ENCODE measurements at places on chromosomes 16 and 17. TPM values are rescaled to one million over a fixed set of nuclear protein-coding genes. Genes with fewer than 3 reads are reported as not detected.

DNA sequence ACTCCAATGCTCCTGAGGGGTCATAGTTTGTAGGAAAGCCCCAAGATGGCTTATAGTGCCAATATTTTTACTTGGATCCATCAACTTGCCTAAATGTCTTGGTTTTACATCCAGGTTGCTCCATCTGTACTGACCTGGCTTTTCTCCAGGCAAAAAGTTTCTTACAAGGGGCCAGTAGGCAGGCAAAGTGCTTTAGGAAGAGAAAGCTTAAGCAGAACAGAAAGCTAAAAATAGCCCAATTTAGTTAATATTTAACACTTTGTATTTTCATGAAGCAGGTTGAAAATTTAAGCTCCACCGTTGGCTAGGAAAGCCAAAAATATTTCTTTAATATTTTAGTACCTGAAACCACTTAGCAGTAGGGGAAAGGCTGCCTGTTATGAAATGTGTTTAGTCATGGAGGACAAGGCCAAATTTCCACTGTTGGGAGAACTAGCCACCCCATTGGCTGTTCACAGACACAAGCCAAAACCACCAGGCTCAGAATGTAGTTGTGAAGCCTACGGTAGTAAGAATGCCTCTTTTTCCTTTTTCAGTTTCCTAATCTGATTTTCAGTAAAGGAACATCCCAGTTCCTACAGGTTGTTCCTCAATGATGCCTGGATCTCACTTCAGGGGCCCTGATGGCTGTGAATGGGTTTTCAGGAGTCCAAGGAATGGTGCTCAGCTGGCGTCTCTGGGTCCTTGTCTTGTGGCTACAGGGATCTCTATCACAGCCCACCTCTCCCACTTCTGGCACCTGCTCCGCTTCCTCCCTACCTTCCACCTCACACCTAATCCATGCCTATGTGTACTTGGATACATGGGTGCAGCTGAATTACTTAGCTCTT, 324.8 kb downstream of the PMP22 start:
- no peak for DNase-seq

- no peak for DNase-seq
Measured at GRCh38 chr16:62014319-62014923, 21.8 kb downstream of the CDH8 start.

DNA sequence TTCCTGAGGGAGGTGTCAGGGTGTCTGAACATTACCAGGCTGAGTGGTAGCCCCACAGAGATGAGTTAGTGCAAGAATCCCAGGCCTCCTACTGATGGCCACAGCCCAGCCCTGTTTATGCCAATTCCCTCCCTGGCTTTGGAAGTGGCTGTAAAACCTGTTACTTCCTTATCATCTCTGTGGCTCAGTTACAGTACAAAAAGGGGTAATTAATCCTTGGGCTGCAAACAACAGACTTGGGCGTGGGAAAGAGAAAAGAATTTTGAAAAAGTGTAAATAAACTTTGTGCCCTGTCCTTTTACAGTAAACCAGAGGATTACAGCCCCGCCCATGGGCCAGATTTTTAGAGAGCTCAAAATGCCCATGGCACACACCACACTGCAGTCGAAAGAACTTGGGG, 73.1 kb upstream of the AXIN2 start:
- DNase-seq: no peak

DNA sequence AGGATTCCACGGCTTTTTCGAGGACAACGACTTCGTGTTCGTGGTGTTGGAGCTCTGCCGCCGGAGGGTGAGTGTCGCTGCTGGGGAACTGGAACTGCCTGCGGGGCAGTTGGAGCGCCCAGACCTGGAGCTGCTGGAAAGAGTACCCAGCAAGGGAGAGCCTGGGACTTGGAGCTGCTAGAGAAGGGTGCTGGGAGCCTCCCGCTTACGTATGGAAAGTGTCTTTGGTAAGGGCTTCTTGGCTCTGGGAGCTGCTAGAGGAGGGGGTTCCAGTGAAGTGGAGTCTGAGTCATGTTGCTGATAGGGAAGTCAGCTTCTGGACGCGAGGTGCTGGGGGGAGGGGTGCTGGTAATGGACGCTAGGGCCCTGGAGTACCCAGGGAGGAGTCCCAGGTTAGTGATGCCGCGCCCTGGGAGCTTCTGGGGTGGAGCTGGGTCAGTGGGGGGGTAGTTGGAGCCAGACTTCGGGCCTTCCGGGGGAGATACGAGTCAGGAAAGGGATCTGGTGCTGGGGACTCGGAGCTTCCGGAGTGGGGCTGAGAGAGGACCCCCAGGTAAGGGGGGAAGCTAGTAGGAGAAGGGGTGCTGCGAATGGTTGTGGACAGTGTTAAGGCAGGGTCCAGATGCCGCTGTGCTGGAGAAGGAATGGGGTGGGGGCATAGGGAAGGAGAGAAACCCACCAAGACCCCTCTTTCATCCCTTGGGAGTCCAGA, 741 bp downstream of the PLK1 start:
- peak; percentile 50 for DNase-seq

DNA sequence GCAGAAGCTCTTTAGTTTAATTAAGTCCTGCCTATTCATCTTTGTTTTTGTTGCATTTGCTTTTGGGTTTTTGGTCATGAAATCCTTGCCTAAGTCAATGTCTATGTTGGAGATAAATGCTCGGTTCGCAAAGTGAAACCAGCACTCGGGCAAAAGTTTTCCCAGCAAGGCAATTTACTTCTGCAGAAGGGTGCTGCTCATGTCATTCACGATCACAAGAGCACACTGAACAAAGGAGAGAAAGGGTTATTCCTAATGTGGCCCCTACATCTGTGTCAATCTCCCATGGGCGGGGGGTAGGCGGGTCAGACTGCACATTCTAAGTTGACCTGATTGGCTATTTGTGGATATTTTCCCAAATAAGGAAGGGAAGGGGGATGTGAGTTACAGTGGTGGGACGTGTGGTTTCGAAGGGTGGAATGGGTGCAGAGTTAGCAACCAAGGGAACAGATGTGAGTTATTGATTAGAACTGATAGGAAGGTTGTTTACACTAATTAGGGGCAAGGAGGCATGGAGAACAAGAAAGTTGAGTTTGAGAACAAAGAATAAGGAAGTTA, 23.0 kb downstream of the ATF7IP2 start:
- DNase-seq: no peak

GRCh38 chr16:89026121-89026612, 49.2 kb upstream of the CBFA2T3 start:
- DNase-seq: no peak

DNA sequence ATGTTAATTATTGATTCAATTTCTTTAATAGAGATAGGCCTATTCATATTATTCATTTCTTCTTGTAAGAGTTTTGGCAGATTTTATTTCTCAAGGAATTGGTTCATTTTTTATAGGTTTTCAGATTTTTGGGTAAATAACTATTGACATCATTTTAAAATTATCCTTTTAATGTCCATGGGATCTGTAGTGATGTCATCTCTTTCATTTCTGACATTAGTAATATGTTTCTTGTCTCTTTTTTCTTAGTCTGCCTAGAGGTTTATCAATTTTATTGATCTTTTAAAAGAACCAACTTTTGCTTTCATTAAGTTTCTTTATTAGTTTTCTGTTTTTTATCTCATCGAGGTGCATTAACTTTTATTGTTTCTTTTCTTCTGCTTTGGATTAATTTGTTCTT, 162.6 kb downstream of the FTO start:
- no peak for DNase-seq

DNA sequence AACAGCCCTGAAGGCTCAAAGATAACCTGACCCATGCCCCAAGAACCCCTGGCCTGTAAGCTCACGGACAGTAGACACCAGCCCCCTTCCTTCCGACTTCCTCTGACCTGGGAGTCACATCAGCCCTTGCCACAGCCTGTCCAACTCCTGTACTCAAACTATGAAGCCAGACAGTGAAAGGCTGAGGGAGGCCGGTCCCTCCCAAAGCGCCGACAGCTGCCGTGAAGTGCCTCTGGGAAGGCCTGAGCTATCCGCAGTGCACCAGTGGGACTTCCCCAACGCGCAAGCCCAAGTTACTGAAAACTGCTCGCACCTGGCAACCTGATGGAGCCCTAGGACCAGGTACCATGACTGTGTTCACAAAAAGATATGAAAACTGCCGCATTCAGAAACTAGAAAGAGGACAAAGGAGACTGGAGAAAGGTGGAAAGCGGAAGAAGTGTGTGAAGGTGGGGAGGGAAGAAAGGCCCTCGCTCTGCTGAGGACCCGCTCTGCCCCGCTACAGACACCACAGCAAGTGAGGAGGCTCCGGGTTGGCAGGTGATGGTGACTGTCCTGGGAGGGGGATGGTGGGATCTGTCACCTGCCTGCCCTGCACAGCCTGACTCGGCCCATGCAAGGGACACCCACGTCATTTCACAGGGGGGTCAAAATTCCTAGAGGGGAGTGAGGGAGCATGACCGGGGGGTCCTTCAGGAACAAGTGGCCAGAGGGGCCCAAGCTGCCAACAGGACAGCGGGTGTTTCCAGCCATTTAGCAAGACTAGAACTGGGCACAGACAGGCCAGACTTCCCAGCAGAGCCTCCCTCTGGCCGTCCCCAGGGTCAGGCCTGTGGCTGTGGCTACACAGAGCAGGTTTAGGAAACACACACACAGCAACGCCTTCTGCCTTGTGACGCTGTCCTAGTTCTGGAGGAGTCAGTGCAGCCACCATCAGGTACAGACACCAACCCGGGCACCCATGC, 13.1 kb upstream of the TRAP1 start:
- no peak for DNase-seq

DNA sequence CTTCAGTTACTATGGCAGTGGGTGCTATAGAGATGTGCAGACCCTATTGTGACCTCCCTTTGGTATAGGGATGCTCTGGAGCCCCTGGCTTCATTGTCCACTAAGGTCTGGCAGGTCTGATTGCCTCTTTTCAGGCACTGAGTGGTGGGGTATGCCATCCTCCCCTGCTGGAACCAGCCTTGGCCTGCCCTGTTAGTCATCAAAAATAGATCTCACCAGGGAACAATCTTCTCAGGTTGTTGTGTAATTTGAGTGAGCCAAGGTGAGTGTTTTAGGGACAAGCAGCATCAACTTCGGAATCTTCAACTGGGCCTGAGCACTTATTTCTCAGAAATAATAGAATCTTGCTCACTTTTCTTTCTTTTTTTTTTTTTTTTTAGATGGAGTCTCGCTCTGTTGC, 19.6 kb downstream of the HMOX2 start:
- no peak for DNase-seq

The SMPD3 gene
- total RNA-seq: 1.4 TPM

DNA sequence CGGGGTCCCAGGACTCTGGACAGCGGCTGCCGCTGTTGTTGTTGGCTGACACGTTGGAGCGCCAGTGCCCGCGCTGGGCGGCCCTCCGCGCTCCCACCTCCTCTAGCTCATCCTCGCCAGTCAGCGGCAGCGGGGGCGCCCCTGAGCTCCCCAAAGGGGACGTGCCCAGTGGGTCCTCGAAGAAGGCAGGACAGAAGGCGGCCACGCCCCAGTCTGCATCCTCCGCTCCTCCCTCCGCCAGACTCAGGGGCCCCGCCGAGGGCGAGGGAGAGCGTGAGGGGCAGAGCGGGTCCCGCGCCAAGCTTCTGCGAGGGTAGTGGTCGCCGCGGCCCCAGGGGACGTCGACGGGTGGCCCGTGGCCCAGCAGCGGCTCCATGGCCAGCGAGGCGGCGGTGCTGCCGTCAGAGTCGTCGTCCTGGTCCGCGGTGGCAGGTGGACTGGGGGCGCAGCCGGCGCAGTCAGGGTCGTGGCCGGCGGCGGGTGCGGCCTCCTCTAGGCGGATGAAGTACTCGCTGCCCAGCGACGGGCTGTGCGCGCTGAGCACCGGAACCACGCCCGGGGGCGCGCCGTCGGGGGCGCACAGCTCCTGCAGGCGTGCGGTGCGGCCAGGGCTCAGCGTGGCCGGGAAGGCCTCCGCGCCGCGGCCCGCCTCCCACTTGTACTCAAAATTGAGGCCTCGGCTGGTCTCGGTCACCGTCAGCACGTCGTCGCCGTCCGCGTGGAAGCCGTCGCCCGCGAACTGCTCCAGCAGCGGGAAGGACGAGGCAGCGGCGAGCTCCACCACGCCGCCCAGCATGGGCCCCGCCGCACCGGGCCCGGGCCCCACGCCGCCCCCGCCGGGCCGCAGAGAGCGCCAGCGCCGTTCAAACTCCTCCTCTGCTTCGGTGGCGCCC, 43.2 kb upstream of the PVALEF start:
- no peak for DNase-seq

The ITGB3 gene
- total RNA-seq: 0.47 TPM

GRCh38 chr16:30131869-30132475, 9.0 kb upstream of the MAPK3 start:
- DNase-seq: no peak

DNA sequence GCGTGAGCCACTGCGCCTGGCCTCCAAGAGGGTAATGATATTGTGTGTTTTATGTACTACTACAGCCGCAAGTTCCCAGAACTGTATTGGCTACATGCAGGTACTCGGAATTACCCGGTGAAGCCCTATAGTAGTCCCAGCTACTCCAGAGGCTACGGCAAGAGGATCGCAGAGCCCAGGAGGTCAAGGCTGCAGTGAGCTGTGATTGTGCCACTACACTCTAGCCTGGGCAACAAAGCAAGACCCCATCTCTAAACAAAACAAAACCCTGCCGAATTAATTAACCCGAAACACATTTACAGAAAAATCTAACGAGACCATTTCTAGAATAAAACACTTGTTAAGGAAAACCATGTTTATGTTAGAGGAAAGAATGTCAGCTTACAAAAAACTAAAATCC, 2.2 kb upstream of the USP22 start:
- no peak for DNase-seq

The KRT15 gene
- total RNA-seq: not detected

The SLC38A8 gene
- total RNA-seq: not detected

The POLR3E gene
- 55.1 TPM for total RNA-seq

GRCh38 chr16:66416939-66417700, 10.0 kb upstream of the BEAN1 start:
- DNase-seq: no peak

The PRAC1 gene
- total RNA-seq: not detected

DNA sequence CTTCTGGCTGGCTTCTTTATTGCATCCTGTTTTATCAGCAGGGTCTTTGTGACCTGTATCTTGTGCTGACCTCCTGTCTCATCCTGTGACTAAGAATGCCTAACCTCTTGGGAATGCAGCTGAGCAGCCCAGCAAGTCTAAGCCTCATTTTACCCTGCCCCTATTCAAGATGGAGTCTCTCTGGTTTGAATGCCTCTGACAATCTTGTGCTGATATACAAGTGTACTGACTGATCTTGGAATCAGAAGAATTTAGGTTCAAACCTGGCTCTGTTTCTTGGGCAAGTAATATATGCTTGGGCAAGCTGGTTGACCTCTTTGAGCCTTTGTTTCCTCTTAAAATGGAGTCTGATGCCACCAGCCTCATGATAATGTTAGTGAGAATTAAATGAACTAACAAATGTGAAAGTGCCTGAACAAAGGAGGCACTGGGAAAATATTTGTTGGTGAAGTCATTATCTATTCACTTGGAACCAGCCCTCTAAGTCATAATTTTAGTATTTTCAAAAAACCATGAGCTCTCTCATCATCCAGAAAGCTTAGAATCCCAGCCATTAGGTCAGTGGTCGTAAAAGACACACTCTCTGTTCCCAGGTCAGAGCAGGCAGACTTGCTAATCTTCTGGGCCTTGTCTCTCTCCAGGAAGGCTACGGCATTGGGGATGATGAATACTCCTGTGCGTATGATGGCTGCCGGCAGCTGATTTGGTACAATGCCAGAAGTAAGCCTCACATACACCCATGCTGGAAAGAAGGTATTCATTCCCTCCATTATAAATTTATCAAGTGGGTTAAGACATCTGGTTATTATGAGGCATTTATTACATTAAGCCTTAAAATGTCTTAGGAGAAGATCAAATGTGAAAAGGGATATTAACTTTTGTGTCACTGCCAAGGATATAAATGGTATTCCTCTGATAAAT, 18.1 kb upstream of the ARL2BP start:
- no peak for DNase-seq
